ENCODE measurements at places on chromosomes 1 and 21.

- no peak for DNase-seq
Observed at GRCh38 chr1:12372761-12373160, 142.9 kb downstream of the VPS13D start.

GRCh38 chr1:167994560-167994959, 57.7 kb upstream of the MPC2 start:
- DNase-seq, result no peak

- no peak for DNase-seq
Observed at GRCh38 chr21:28828981-28829380, 163.7 kb downstream of the LTN1 start.

DNA sequence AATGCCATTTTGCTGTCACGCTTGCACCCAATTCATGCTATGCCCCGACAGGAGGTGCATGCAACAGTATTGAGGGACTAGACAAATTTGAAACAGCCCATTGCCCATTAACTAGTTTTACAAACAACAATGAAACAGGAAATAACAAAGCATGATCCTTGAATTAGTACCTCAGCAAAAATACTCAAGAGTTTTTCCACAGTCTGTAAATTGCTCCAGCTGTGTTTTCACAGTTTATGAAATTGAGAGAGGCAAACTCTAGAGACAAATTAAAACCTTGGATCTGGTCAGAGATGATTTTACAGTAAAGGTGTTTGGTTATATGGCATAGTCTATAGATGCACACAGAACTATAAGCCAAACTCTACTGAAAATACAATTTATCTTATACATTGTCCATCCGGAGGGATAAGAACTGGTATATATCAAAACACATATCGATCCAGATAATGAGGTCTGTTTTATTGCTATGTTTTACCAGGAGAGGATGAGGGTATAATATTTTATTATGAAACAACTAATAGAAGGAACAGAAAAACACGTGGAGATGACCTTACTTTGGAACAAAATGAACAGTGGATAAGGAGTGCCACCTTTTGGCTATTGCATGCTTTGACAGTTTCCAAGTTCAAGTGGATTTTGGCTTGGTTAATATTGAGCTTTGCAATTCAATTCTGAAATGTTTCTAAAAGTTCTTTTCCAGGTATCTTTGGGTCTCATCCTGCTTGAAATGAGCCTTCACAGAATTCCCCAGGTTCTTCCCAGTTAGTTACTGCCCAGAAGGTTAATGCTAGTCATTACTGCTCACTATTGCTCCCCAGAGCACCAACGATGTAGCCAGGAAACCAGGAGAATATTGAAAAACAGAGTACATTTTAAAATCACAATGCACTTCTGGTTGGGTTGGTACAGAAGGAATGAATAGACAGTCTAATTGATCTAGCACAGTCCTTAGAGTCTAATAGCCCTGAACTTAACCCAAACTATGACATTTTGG, 45.7 kb downstream of the ZC3H11B start:
- DNase-seq, result peak; percentile 68

GRCh38 chr1:227318016-227318852, at the start of gene CDC42BPA:
CDC42BPA (minus strand) TSS chr1:227318492; CDS start chr1:227317182, 1,310 bp downstream.
- DNase-seq, result peak; percentile 95

GRCh38 chr1:182054698-182055326, 6.7 kb downstream of the ZNF648 start:
- DNase-seq, result peak; percentile 17

DNA sequence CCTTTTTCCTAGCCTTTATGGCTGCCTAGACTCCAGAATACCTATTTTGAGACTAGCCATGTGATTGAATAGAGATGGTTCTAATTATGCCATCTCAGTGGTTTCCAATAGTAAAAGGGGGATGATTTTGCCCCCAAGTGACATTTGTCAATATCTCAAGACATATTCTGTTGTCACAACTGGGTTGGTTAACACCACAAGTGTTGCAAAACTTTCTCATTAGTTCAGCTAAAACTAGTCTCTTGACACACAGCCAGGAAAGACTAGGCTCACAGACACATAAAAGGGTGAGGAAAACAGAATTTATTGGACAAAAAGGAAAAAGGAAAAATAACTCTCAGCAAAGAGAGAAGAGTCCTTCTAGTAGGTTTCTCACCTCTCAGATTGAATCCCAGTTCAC, 39.9 kb upstream of the GBP5 start:
- no peak for DNase-seq

DNA sequence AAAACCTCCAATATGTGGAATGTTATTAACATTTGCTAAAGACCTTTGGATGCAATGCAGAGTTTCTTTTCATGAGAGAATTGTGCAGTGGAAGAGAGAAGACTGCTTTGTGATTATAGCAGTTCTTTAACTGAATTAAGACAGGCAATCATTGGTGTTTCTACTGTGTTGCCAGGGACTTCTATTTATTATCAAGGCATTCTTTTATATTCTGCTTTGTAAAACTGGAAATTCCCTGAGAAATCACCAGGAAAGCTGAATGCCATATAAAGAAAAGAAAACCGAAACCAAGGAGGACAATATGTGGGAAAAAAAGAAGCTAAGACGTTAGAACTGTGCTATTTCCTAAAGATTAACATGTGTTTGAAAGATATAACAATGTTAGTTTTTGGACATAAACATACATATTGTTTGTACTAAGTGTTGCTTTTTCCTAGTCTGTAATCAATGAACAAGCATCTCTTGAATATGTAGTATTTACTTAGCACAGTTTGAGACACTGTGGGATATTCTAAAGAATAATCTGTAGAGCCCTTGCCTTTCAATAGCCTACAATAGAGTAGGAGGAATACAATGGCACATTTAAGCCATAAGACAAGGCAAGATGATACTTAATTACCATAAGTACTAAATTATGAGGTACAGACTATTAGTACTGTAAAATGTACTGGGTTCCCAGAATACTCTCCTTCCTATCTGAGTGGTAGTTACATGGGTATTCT, 47.1 kb downstream of the EXTL2 start:
- no peak for DNase-seq

DNA sequence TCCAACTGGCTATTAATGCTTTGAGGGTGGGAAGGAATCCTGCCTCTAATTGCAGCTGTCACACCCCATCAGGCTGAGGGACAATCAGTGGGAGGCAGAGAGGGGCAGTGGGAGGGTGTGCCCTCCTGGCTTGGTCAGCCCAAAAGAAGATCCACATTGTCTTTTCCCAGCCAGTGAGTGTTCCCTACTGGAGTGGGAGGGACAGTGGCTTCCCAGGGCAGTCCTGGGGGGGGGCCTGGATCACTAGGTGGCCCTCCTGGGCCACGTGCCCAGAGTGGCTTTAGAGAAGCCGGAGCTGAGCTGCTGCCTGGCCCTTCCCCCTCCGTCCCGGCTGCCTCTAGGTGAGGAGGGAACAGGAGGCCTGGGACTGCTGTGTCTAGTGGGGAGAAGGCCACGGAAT, 14.0 kb downstream of the INKA2 start:
- DNase-seq, result no peak

DNA sequence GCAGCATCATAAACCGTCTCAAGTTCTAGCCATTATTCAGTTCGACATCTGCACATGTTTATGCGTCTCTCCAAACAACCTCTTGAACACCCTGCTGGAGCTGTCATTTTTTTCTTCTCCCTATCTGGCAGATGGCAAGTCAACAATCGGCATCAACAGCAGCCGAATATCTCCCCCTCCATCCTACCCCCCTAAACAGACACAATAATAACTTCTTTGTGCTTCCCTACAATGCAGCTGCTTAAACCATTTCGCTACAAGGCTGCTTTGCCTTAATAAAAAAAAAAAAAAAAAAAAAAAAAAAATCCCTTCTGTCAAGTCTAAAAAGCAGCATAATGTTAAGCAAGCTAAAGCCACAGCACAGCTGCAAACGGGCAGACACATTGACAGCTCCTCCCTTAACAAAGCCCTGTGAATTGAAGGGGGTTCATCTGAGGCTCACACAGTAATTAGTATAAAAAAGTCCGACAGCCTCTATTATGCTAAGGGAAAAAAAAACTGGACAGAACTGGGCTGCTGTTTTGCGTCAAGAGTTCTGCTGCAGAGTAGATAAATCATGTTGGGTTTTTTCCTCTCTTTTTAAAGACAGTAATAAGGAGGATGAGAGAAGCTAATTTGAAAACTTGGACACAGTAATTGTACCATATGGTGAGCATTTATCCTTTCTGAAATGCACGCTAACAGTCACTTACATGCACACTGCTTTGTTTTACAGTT, 136.4 kb downstream of the AKT3 start:
- DNase-seq, result peak; percentile 82

GRCh38 chr1:183152180-183152579, 33.9 kb upstream of the LAMC2 start:
- no peak for DNase-seq

GRCh38 chr1:40045182-40045581, 4.7 kb downstream of the CAP1 start:
- DNase-seq, result no peak

GRCh38 chr1:192260076-192260475, 56.7 kb upstream of the RGS21 start:
- no peak for DNase-seq

DNA sequence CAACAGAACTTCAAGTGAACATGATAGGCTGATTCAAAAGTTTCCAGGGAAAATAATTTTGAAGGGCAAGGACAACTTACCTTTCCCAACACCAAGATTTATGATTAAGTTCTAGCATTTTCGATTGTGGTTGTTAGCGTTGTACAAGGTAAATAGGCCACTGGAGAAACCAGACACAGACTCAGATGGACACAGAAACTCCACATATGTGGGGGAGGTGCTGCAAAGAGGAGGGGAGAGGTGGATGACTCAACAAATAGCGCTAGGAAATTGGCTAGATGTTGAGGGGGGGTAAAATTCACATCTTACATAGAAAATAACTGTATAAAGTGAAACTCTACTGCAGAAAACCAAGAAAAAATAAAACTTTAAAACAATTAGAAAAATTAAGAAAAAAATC, 564.4 kb downstream of the MATN1 start:
- DNase-seq, result no peak

DNA sequence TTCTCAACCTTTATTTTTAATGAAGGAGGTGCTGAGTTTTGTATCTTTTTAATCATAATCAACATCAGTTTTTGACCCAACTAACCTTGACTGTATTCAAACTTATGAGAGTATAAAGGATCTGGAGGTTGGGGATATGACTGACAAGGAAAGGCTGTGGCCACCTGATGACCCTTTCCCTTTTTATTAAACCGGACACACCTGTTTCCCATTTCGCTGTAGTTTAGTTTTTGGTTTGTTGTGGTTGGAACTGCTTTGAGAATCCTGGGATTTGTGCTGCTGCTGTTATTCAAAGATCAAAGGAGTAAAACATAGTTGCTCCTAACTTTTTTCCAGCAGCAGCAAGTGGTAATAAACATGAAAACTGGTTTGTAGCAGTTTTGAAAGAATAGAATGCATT, 12.4 kb downstream of the PRPF38A start:
- DNase-seq, result no peak

DNA sequence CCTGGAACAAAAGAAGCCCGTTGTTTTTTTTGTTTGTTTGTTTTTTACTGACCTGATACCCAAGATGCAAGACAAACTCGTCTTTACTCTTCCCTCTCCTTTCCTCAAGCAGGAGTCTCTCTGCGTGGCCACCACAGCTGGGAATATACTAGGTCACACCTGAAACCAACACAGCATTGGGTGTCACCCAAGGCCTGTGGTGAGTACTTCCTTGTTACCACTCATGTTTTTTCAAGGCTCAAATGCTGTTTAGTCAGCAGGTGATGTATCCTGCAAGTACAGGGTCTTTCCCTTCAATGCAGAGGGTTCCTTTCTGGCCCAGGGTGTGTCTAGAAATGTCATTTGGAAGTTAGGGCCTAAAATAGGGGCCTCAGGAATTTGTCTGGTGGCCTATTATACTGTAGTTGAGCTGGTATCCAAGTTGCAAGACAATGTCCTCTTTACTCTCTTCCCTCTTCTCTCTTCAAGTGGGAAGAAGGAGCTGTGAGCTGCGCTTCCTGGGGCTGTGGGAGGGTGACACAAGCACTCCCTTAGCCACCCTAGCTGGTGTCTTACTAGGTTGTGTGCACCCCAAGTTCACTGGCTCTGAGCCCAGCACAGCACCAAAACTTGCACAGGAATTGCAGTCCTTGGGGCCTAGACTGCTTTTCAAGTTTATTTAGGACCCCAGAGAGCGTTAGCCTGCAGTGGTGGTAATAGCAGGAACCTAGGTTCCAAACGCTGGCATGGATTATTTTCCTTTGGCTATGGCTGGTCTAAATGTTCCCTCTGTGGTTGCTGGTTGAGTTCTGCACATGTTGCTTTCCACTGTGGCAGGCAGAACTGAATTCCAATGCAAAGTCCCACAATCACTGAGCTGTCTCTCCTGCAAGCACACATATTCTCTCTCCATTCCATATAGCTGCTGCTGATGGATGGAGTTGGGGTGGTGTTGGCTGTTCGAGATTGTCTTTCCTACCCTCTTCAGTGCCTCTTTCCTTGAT, 91.4 kb upstream of the LYPLAL1 start:
- DNase-seq, result no peak

DNA sequence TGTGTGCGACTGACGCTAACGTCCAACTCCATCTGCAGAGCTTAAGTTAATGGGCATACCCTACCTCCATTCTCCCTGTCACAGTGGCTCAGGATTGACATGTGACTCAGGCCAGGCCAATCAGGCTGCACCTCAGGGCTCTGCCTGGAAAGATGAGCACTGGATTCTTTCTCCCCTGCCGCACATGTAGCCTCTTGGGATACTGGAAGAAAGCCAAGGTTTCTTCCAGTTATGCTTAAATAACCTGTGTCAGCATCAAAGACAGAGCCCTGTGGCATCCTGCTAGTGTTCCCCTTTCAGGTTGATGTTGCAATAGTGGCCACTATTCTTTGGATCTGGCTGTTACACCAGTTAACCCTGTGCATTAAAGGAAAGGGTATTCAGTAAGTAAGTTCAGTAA, 55.0 kb upstream of the SYT6 start:
- no peak for DNase-seq

DNA sequence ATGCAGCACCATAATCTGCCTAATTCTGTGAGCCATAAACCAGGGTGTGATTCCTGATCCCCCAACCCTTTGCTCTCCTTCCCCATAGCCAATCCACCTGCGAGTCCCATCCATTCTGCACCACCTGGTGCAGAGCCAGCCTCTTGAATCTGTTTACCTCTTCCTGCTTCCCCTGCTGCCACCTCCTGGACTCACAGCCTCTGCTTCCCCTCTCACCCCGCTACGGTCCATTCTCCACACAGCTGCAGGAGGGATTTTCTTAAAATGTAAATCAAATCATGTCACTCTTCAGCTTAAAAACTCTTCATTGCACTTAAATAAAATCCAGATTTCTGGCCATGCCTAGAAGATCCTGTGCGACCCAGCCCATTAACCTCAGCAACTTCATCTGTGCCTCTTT, 186.7 kb downstream of the FOXD2 start:
- no peak for DNase-seq

DNA sequence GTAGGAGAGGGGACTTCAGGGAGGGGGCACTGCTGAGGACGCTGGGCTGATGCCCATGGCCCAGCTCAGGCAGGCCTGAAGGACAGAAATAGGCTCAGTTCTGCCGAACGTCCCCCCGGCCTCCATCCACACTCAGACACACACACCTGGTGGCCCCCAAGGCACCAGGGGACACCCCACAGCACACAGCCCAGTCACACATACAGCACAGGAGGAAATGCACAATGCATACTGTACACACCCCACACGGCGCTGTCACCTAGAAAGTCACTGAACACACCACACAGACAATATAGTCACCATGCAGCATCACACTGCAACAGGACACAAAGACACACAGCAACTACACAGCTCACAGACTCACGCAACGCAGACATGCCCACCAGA, 562 bp downstream of the SYTL1 start:
- no peak for DNase-seq

GRCh38 chr1:160076295-160076694, 5.0 kb upstream of the KCNJ9 start:
- DNase-seq, result no peak
